ENCODE measurements at places on chromosomes 3 and 15.

DNA sequence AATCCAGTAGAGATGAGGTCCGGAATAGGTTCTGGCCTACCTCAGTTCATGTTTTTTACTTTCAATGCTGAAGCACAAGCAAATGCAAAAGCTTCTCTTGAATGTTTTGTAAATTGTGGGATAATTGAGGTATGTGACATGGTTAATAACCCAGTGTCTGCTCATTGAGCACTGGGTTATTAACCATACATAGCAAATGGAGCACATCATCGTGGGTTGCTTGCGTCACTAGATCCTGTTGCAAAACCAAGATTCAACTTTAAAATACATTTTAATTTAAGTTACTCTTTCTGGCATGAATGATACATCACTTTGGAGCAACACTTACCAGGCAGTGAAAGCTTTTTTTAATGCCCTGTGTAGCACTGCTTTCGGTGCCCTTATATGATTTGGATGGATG lies 165.6 kb downstream of the IGF1R start:
- no peak for DNase-seq

DNA sequence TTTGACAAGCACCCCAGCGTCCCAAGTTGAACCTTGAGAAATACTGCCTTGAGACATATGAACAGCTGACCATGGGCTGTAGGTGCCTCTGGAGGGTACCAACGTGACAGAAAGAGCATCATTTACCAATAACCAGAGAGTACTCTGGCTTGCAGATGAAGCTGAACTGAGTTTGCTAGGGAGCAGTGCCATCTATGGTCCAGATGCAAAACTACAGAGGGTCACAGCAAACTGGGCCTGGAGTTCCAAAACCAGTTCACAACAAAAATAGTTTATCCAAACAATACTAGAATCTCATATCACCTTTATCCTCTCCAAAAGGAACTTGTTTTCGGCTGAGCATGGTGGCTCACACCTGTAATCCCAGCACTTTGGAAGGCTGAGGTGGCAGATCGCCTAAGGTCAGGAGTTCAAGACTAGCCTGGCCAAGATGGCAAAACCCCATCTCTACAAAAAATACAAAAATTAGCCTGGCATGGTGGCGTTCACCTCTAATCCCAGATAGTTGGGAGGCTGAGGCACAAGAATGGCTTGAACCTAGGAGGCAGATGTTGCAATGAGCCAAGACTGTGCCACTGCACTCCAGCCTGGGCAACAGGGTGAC lies 69.3 kb downstream of the CHAC1 start:
- no peak for DNase-seq

GRCh38 chr3:23884481-23884880 lies 32.3 kb downstream of the NKIRAS1 start:
- DNase-seq, result no peak

DNA sequence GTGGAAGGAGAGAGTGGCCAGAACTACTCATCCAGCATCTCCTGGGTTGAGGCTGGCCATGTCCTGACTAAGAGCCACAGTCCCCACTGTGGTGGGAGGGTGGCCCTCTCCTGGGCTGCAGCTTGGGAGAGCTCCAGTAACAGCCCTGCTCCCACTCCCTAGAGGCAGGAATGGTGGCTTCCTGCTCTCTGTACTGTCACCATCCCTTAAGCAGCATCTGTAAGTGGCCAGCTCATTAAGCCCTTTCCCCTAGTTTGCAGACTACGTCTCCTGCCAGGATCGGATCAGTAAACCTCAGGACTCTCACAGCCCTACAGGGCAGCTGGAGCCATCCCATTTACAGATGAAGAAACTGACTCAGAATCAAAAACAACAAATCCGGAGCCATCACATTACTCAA lies 30.5 kb downstream of the DNAJB8 start:
- DNase-seq, result no peak

- no peak for DNase-seq
Observed at GRCh38 chr3:172786036-172786435, 35.5 kb downstream of the ECT2 start.

DNA sequence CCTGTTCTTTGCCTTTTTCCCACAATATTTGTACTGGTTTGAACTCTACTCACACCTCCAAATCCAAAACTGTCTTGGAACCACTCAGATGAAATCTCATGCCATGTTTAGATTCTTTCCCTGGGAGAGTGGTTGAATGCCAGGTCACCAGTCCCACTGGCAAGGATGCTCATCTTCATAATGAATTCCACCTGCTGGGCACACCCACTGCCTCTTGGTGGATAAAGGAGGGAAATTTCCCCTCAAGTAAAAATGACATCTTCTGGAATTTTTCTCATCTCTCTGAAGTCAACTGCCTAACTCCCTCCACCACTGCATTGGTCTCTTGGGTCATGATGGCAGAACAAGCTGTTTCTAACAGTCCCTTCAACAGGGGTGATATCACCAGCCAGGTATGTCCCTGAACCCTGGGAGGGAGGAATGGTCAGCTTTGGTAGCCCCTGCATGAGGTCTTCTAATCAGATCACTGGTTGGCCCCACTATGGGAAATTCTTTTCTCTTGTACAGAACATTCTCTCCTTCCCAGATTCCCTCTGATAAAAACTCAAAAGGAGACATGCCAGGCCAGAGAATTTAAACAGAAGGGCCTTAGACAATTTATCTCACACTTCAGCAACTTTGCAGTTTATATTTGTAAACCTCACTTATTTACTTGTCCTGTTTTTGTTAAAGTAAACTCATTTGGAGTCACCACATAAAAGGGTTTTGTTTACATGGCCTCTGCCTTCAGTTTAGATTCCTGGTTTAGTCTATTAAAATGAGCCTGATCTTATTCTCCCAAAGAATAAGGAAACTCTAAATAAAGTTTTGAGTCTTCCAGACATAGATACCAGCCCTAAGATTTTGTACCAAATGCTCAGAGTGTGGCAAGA lies 143.4 kb downstream of the WNT5A start:
- DNase-seq, result no peak
